ENCODE measurements at places on chromosomes 7 and 10.

DNA sequence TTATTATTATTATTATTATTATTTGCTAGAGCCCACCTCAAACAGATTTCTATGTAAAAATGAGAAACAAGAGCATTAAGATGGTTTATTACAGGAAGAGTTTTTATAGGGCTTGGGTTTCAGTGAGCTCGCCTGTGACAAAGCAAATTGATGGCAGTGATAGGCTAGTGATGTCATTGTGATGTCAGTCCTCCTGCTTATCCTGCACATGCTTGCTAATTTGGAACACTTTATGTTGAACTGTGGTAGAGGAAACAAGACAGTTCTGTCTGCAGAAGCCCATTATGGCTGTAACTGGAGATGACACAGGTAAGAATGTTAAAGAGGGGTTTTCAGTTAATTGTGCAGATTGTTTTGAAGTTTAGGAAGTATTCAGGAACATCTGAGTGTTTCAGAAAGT, 68.3 kb downstream of the CREM start:
- no peak for DNase-seq

DNA sequence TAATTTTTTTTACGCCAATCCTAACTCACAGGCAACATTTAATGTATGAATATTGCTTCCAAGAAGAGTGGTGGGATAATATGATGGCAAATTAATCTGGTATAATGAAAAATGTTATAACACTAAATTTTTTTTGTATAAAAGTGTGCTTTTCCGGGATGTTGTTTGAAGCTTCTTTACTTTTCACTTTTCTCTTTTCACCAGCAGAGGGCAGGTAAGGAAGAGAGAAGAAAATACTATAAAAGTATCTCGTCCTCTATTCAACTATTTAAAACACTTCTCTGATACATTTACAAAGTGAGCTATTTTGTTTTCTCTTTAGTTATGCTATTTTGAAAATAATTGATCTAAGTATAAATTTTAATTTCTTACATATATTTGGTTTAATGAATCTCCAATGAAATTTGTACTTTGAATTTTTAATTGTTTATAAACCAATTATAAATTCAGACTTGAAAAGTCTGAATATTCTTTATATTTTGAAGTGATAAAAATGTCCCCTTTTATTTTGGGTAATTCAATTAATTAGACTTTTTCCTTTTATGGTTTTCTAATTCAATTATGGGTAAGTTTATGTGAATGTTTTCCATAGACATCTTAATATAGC, 20.7 kb upstream of the CFTR start:
- DNase-seq, result no peak

GRCh38 chr7:21094589-21094988, 307.9 kb upstream of the SP8 start:
- DNase-seq, result no peak

- DNase-seq, result no peak
These were observed 598.6 kb upstream of the FOXK1 start for GRCh38 chr7:4083513-4083912.

DNA sequence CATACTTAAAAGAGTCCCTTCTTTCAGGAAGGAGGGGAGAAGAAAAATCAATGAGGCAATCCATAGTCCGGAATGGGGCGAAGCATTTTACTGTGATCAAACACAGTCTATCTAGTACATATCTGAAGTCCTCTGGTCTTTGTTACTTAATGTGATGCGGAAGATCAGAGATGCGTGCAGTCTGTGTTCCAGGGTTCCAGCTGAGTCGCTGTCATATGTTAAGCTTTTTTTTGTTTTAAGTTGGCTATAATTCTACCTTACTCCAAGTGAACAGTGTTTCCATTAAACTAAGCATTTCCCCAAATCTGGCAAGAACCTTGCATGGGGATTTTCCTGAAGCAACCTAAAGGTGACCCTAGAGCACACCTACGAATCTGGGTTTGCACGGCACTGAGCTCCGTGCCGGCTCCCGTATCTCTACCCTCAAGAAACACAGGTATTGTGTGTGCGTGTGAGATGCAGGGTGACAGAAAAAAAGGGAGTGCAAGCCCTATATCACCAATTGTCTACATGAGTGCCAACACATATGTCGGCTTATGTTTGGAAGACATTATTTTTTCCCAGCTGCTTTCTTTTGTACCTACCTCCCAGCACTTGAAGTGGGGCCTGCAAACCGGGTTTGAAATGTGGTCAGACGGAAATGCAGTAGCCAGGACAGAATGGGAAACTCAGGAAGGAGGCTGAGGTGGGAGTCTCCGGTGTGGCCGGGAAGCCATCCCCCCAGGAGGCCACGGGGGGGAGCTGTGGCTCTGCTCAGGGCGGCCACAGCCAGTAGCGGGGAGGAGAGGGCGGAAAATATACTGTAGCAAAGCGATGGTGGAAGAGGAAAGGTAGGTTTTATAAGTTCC, 435.8 kb upstream of the MGMT start:
- DNase-seq, result no peak

GRCh38 chr7:151873402-151873965, 3.4 kb downstream of the PRKAG2 start:
- no peak for DNase-seq

GRCh38 chr7:100801833-100802568, 25.3 kb downstream of the EPHB4 start:
- no peak for DNase-seq

DNA sequence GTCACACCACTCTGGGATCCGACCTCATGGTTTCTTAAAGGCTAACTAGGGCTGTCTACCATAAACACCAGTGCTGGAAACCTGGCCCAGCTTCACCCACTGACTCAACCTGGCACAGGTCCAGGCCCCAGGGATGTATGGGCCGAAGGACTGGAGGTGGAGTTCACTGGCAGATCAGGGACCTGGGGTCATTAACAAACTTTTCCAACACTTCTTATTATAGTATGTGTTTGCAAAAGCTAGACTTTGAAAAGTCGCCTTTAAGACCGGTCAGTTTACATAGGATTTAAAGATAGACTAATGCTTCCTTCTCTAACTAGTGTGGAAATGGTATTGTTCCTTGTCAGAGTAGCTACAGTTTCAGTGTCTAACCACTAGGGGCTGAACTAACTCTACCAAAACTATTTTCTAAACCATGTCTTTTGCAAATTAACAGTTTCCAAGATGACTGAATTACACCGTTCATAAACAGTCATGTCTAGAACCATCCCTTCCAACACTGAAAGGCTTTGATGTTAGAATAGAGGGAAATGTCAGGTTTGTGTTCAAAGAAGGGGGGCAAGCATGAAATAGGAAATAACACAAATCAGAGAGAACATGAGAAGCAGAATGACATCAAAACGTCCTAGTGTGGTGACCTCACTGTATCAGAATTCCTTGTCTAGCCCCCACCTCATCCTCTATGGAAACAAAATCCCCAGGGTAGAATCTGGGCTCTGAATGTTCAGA, 29.7 kb downstream of the STN1 start:
- DNase-seq, result no peak

- no peak for DNase-seq
These were observed 86.8 kb downstream of the CPEB3 start for GRCh38 chr10:92203919-92204623.

DNA sequence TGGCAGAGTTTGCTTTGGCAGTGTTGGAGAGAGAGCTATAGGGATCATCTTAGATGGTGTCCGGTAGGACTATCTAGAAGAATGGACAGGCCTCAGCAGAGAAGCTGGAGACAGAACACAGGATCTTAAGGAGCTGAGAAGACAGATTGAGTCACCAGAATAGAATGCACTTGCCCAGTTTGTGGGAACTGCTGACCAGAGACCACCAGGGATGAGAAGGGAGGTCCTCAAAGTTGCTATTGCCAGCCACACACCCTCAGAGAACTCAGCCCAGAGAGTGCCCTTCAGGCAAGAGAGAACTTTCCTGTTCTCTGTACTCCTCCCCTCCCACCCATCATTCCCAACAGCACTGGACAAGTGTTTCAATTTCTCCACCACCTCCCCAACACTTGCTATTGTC, 25.3 kb upstream of the GALNT11 start:
- no peak for DNase-seq

GRCh38 chr10:1036341-1036791, 10.7 kb upstream of the IDI2 start:
- no peak for DNase-seq

DNA sequence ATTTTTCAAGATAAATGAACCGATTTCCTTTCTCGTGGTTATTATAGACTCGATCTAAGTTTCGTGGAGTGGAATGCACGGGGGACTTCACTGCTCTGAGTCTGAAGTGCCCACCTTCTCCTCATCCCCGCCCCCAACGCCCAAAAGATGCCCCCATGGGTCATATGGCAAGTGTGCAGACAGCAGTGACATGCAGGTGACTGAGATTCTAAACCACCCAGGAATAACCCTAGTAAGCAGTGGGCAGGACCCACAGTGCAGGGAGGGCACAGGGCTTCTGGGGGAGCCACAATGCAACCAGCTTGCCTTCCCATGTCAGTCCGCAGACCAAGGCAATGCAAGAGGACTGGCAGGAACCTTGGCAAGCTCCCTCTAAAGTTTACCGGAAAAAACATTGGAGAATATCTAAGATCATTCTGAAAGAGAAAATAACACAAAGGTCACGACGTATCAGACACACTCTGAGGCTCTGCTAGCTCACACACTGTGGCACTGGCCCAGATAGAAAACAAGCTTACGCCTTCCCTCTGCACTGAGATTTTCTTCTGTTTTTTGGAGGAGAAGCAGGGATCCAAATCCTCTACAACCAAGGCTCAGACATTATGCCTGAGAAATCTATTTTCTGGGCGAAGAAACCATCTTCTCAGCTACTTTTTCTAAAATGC, 239.6 kb downstream of the MAD1L1 start:
- no peak for DNase-seq

- DNase-seq, result no peak
These were observed 251.4 kb downstream of the SDK1 start for GRCh38 chr7:3552499-3552898.

DNA sequence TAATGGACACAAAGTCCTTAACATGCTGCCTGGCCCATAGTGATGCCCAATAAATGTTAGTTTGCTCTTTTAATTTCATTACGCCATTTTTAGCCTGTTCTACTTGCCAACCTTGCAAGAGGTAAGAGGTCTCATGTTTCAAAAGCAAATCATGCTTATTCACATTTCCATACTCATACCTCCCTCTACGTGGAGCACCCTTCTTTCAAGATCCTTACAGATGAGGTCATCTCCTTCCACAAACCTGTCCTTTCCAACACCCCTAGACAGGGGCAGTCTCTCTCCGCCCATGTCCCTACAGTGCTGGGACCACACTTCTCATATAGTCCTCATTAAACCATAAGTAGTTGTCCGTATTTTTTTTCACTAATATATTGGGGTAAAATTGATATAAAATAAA, 271.3 kb downstream of the FGFR2 start:
- no peak for DNase-seq

DNA sequence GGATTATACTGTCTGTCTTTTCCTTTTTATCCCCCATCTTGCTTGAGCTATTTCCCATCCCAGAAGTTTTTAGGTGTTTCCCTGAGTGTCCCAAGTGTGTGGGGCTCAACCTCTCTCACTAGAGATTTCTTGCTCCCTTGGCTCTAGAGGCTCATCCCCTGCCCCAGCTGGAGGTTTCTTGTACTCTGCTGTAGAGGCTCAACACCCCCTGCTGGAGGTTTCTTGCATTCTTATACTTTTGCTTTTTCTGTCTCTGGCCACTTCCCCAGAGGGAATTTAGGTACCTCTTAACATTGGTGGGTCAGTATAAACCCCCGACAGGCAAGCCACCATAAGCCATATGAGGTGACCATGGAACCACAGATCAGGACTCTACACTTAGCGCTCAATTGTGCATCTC, 114.2 kb upstream of the FAM3C start:
- no peak for DNase-seq

- no peak for DNase-seq
These were observed 200.1 kb downstream of the ACTR3B start for GRCh38 chr7:152959610-152960009.

GRCh38 chr10:112376396-112376790, 2.5 kb downstream of the ACSL5 start:
- no peak for DNase-seq

DNA sequence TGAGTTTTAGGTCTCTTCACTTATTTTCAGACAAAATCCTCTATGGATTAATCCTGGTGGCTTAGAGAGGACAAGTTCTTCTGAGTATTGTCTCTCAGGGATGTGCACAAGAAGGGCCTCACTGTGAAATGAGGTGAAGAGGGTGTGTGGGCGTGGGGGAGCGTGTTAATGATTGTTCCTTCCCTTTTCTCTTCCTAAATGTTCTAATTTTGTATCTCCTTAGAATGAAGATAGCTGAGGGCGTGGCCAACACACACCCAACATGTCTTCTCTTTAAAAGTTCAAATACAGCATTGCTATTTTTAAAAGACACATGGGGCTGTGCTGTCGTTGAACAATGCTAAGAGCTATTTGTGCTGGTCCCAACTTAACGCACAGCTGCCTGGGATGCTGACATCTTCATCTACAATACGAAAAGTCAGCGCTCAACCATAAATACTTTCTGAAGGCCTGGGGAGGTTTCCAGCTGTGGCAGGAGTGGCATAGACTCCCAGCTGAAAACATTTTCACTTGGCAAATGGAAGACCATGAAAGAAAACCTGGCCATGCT, 135.9 kb downstream of the JCAD start:
- DNase-seq, result no peak

DNA sequence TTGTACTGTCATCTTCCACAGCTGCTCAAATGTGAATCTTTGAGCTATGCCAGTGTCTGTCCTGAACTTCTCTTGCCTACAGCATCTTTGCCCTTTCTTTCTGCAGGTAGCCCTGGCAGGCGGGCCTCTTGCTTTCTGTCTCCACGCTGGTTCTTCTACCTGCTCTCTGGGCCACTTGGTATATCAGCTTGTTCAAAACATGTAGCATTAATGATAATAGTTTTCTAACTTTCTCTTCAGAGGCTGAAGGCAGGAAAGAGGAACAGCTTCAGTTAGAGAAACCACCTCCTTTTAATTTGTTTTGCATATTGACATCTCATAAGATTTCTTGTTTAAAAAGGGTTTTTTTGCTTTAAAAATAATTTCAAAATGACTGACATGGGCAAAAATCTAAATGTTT, 923 bp upstream of the FGL2 start:
- DNase-seq, result no peak

DNA sequence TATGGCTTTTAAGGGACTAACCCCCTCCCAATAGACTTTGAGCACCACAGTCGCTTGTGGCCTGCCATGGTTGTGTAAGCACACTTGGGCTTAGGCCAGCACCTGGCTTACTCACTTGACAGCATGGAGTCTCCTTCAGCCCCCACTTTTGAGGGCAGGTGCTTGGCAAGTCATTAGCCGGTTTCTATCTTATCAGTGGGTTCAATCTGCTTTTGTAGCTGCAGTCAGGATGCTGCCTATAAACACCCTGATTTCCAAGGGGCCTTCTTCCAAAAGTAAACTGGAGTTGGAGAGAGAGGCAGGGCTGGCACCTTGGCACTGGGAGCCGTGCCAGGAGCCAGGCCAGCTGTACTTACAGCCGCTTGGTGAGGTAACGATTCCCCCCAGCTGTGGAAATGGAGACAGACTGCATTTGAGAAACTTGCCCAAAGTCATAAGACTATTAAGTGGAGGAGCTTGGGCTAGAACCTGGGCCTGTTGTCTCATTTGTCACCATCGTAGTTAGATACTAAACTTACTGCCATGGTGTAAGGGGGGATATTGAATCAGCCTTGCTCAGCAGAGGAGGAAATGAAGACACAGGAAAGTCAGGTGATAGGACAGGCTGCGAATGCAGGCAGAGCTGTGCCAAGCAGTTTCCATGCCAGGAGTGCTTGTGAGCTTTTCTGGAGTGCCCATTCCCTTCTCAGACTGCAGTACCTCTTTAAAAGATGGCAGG, 92.2 kb upstream of the EFCAB10 start:
- no peak for DNase-seq

Data from substantia nigra (tissue), 51 donors.